ENCODE measurements at places on chromosomes 5 and 9.

GRCh38 chr5:122114501-122114900, 14.8 kb upstream of the ZNF474 start:
- no peak for DNase-seq

DNA sequence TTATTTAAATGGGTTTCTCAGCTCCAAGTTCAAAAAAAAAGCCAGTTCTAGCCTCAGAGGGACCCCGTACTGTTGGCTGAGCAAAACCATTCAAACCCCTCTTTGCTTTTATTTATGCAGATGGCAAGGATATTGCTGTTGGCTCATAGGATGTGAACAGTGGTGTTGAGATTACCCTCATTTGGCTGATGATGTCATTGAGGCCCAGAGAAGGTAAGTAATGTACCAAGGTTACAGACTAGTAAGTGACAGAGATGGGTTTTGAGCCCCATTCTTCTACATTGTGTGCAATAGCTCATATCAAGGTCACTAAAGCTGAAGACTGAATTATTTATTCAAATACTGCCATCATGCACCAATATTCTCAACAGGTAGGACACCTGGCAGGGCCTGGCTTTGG, 122.2 kb upstream of the PCA3 start:
- DNase-seq, result no peak

GRCh38 chr9:38086496-38086895, 17.5 kb upstream of the SHB start:
- DNase-seq, result no peak

DNA sequence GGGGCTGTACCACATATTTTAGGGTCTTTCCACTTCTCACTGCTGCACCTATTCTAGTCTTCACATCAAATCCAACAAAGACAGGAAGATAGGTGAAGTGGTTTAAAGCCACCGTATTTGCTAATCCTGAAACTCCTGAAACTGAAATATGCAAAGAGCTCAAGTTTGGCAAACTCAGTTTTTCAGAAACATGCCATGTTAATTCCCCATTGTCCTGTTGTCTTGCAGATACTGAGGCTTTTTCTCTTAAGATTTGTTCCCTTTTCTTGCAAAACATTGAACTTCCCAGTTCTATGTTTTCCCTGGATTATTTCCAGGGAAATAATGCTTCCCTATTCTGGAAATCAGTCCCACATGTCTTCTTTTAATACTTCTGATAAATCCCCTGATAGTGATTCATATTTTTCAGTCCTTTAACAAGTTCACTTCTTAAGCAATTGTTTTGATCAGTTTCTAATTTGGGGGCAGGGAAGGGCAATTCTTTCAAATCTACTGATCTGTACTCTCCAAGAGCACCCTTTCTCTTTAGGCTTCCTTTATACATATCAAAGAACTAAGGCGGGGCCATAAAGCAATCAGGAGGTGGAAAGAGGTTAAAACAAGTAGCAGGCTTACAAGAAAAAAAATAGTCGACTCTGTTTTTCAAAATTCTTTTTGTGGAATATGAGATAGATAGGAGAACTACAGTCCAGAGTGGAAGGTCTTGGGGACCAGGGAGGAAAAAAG, 648.5 kb downstream of the BNC2 start:
- DNase-seq, result no peak

DNA sequence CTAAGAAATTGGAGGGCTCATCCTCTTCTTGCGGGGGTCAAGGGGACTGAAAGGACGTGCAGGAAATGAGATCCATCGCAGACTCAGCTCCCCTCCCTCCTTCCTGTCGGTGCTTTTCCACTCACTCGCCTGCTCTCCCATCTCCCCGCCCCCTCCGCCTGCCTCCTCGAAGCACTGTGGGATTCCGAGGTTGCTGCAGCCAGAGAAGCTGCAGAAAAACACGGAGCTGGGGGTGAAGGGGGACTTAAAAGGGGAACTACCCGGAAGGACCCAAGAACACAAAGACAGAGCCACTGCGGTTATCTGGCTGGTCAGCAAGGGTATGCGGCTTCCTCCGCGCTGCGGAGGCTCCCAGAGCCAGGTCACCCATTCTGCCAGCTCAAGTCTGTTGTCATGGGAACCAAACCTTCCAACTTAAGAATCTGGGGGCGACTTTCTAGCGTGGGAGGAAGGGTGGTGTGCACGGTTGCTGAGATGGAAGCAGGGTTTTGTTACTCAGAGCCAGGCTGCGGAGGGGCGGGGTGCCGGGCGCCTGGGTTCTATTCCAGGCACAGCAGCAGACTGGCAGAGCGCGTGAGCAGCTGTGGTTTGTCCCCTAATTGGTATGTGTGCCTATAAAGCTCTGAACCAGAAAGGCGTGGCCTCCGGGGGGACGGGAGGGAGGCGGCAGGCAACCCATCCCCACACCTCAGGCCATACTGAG, 24.9 kb downstream of the PCDHGC5 start:
- DNase-seq, result peak; percentile 94

DNA sequence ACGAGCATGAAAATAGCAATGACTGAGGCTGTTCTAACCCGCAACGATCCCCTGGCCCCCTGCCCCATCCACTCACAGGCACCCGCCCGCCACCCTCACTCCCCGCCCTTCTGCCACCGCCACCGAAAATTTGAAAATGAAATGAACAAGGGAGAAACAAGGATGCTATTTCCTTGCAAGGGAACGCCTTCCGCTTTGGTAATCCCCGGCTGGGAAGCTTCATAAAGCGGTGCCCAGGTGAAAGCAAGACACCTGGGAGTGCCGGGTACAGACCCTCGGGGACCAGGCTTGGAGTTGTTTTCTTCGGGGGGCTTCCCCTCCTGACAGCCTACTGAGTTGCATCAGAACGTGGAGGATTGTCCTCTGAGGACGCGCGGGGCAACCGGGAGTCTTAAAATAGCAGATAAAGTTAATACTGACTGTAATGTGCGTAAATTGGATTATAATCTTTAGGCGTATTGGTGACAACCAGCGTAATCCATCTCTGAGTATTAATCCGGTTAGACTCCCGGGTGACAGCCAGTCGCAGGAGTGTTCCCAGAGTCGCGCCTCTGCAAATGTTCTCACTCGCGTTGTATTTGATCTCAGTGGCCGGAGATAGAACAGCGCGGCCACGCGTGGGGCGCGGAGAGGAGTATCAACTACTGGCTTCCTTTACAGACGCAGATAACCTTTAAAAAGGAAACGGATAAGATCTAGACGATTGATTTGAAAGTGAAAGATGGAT, 885 bp upstream of the MLLT3 start:
- no peak for DNase-seq

GRCh38 chr5:157221959-157222358, 41.3 kb downstream of the ITK start:
- no peak for DNase-seq

- peak; percentile 59 for DNase-seq
These were observed 53.7 kb downstream of the ZNF462 start for GRCh38 chr9:106916466-106917235.

GRCh38 chr9:99713838-99714306, 107.8 kb upstream of the NR4A3 start:
- DNase-seq, result no peak

- no peak for DNase-seq
These were observed 239.3 kb downstream of the GAS1 start for GRCh38 chr9:86707932-86708510.

DNA sequence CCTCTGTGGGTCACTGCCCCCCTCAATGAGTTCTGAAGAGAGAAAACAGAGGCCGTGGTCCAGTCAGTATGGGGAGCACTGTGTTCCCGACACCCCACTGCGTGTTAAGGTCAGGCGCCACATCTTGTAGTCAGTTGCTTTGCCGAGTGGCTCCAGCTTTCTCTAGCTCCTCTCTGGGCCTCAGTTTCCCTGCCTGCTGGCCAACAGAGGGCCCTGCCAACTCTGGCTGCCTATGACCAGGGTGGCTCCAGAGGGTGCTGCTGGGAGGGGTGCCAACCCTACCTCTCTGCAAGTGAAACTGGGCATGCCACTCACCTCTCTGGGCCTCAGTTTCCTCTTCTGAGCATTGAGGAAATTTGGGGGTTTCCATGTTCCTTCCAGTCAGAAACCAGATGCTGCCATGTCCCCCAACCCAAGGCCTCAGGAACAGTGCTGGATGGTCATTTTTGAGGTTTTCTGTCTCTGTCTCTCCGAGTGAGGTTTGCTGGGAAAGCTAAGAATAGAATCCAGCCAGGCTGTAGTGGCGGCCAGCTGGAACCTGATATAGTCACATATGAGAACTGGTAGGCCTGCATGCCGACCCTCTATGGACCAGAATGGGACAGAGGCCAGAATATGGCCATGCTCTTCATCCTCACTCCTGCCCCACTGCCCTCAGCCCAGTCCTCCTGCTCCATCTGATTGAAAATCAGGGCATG, 132.1 kb downstream of the PHF2 start:
- no peak for DNase-seq

- no peak for DNase-seq
These were observed 83.3 kb downstream of the AOPEP start for GRCh38 chr9:94809778-94810177.

DNA sequence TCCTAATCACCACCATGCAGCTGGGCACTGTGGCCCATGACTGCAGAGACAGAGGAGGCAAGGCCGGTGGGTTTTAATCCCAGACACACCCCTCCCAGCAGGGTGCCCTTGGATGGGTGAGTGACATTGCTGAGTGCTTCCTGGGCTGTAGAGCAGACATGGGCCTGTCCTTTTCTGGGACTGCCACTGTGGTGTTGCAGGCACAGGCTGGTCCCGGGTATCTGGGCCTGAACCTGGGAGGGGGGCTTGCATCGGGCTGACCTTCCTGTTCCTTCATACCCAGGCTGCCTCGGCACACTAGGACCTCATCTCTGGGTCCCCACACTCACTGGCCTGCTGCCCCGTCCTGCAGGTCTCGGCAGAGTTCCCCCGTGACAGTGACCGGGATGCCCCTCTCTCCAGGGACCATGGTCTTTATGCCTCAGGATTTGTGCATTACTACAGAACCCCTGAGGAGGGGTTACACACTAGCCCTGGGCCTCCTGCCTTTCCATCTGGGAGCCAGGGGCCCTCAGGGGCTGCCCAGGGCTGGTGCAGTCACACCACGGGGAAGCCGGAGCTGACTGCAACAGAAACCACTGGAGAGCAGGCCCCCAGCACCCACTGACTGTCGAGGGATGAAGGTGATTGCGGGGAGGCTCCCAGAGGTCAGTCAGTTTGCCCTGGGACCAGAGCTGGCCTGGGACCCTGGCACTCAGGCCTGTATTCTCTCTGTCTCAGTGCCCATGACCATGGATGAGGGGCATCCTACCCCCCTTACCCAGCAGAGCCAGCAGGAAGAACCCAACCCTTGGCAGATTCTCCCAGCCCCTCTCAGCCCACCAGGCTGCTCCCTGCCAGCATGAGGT, 8.9 kb upstream of the SLC25A48 start:
- no peak for DNase-seq

GRCh38 chr5:161846746-161847145, 1.2 kb upstream of the GABRA1 start:
- peak; percentile 33 for DNase-seq

DNA sequence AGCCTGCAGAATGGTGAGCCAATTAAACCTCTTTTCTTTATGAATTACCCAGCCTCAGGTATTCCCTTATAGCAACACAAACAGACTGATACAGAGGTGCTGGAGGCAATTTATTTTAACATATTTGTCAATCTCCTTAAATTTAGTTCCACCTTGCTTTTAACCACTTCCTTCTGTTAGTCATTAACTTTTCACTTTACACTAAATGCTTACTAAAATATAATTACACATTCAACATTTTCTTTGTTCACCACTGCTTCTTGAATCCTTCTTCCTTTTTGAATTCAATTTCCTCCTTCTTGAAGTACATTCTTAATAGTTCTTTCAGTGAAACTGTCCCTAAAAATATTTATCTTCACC, 39.4 kb downstream of the LYRM7 start:
- no peak for DNase-seq

- DNase-seq, result no peak
These were observed 140.9 kb upstream of the GAS1 start for GRCh38 chr9:87088192-87088591.

DNA sequence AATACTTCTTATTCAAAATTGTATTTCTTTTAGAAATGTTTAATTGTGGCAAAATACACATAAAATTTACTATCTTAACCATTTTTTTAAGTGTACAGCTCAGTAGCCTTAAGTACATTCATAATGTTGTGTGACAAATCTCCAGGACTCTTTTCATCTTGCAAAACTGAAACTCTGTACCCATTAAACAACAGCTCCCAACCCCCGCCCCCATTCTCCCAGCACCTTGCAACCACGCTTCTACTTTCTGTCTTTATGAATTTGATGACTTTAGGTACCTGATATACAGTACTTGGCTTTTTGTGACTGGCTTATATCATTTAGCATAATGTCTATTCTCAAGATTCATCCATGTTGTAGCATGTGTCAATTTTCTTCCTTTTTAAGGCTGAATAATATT, 2.8 kb upstream of the IL5 start:
- no peak for DNase-seq

DNA sequence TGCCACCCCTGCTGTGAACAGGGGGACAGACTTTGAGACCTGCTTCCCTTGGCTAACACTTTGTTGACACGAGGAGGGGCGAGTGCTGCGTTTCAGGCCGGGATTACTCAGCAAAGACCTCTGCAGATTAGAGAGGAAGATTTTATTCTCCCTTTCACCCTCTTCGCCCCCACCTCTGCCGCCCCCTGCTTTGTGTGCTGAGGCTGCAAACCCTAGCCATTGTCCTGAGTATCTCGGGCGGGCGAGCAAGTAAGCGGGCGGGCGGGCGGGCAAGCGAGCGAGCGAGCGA, 6.0 kb downstream of the ISL1 start:
- no peak for DNase-seq

DNA sequence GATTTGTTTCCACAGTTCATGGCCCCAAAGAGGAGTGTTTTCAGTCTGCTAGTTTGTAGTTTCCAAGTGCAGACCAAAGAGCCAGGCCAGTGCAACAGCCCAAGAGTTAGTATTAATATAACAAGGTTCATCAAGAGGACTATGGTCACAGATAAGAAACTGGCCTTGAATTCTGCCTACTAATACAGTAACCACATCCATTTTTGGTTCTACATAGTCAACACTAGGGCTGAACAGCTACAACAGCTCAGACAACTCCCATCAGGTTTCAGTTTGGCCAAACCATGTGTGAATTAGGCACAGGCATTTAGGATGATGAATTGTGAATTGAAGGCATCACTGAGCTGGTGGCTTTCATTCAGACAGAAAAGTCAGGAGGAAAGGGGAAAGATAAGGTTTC, 13.8 kb upstream of the UBQLN1 start:
- no peak for DNase-seq

DNA sequence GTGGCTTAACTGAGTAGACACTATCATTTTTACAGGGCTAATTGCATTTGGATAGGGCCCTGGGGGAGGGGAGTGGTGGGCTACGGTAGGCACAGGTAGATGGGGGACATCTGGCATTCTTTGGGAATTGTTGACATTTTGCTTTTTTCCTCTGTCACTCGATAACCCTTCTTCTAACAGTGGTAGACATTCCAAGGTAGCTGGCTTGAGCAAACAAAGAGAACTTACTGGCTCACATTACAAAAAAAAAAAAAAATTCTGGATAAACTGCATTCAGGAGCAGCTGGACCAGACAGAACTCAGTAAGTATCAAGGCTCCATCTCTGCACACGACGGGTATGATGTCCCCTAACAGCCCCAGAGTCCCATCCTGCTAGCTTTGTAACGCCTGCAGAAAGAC, 585.2 kb downstream of the ZNF608 start:
- no peak for DNase-seq
